ENCODE measurements at places on chromosomes 5 and 9. TPM values are rescaled to one million over a fixed set of nuclear protein-coding genes. Genes with fewer than 3 reads are reported as not detected.

DNA sequence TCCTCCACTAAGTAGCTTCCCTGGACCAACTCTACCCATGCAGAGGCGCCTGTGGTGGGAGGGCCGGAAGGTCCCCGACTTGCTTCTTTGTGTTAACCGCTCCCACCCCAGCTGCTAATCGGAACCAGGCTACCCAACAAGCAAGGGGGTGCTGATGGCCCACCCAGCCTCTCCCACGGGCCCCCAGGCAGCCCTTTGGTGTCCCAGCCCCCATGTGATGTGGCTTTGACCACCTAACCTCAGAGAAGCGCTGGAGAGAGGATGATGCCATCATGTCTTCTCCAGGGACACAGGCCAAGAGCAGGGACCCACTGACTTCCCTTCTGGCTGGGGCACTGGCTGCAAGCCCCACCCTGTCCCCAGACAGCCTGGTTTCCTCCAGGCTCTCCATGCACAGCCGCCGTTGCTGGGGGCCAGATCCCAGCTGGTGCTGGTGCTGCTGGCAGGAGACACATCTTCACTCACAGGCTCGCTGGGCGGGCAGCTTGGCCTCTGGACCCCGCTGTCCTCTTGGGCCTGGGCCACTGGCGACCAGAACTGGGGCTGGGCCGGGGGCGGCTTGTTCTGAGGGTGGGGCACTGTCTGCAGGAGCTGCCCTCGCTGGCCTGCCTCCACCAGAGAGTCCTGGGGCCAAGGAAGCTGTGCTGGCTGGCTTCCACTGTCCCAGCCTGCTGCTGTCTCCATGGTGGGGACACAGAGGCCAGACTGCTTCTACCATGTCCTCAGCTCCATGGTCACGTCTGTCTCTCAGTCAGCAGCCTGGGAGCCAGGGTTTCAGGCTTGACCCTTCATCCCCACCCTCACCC, 27.8 kb downstream of the LAMC3 start:
- no peak for DNase-seq

DNA sequence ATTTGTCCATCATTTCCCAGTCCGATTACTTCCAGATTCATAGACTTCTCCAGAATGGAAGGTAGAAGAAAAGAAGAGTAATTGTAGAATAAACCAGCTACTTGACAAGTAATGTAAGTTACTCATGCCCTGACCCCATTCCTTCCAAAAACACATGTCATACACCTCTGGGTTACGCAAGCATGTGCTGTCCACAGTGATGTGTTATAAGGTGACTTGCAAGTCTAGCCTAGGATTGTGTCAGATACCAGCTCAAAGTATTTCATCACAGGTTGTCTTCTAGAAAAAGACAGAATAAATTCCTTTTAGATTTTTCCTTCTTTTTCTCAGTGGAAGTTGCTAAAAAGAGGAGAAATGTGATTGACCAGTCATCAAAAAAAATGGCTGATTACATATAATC, 8.0 kb upstream of the TLR4 start:
- no peak for DNase-seq

- no peak for DNase-seq
These were observed 246.8 kb downstream of the NSG2 start for GRCh38 chr5:174292348-174292747.

- DNase-seq, result no peak
These were observed 295.7 kb downstream of the MED10 start for GRCh38 chr5:6082685-6083084.

IFNA14 gene
- not detected for total RNA-seq

CDX1 gene
- total RNA-seq, result not detected

C9orf43 gene
- 0.28 TPM for total RNA-seq

OMD gene
- total RNA-seq, result not detected

DNA sequence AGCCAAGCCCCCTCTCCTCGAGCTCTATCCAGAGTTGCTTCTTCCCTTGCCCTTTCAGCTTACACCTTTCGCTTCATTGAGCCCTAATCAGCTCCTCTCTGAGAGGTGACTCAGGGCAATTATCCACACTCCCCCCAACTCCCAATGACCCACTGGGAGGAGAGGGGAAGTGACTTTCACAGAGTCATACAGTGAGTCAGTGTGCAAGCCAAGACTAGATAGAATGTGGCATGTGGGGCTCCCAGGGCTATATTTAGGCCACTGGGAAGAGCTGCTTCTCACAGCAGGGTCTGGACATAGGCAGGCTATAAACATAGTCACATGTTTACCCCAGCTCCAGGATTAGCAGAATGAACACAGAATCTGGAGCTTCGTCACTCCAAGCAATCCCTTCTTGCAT, 57.4 kb downstream of the NRG2 start:
- DNase-seq, result no peak

DNA sequence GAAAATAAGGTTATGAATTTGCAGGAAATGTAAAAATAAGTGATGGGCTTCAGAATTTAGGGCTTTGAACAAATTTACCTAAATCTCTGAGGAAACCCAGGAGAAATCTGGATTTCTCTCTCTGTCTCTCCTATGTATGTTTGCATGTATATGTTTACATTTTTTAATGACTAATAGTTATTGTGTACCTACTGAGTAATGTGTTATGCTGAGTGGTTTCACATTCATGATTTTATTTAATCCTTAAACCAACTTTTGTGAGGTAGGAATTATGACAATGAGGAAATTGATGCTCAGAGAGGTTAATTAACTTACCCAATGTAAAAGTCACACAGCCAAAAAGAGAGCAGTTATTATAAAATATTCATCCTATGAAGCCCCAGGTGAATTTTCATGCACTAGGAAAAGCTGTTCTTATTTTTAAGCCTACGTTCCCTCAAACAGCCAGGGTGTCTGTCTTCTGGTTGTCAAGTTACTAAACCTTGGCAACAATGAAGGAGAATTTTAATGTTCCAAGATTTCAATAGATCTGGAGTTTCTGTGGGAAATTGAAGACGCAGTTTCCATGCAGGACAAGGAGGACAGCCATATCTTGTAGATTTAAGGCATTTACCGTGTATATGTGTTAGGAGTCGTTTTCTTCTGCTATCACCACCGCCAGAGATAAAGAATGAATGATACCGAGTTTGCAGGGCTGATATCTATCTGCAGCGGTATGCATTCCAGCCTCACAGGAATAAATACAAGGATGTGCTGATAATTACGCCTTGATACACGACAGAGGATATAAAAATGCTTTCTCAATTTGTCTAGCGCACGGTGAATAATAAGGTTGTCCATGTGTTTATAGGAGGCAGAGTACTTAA, 484.8 kb downstream of the ZSWIM6 start:
- no peak for DNase-seq

SLC36A3 gene
- not detected for total RNA-seq

DNA sequence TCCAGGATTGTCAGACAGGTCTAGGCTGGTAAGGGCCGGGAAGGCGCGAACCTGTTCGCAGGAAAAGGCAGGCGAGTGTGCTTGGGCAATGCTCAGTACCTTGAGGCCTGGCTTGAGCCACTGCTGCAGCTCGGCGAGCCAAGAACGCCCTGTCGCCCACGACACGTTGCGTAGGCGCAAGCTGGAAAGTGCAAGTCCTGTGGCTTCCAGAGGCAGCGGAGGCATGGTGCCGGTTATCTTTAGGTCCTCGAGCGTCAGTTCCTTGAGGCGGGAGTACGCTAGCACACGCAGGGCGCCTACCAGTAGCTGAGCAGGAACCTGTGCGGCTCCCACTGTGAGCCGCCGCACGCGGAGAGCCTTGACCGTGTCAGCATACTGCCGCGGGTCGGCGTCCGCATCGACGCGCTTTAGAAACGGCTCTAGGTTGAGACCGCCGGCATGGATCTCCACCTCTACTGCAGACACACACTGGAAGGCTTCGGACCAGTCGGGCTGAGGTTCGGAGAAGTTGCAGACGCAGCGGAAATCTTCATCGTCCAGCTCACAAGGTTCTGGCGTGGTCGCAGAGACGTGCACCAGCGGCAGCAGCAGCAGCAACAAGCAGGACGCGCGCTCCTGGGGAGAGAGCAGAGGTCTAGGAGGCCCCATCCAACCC, 482 bp downstream of the CD14 start:
- DNase-seq, result peak; percentile 42

DNA sequence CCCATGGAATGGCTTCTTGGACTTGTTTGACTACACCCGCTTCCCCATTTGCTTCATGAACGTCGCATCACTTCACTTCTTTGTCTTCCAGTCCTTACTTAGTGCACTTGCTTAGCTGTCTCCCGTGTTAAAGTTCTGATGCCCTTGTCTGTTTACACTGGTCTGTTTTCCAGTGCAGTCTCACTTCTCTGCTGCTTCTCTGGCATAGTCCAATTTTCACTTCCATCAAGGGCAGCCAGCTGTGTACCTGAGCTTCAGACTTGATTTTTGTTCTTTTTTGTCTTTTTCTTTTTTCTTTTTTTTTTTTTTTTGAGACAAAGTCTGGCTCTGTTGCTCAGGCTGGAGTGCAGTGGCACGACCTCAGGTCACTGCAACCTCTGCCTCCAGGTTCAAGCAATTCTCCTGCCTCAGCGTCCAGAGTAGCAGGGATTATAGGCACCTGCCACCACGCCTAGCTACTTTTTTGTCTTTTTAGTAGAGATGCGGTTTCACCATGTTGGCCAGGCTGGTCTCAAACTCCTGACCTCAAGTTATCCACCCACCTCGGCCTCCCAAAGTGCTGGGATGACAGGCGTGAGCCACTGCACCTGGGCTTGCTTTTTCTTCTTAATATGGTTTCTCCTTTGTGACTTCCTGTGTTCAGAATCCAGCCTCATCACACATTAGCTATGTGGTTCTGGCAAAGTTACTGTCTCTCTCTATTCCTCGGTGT, 75.4 kb downstream of the LRRC70 start:
- no peak for DNase-seq

SOX30 gene
- 0.44 TPM for total RNA-seq

GRCh38 chr5:38060354-38060753, 198.0 kb upstream of the EGFLAM start:
- DNase-seq, result no peak

DNA sequence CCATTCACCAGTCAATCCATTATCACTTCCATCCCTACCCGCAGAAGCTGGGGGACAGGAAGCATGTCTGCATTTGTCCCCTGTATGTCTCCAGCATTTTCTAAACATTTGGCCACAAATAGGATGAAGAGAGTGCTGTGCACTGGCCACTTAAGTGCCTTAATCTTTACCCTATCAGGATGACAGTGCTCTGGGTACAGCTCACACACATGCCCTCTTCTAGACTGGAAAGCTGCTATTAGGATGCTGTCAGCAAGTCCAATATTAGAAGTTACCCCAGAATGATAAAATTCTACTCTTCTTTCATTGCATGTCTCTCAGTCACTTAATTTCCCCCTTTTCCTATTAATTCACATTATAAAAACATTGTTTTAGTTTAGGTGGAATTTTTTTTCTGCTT, 168.4 kb downstream of the RASEF start:
- DNase-seq, result no peak

SHOC1 gene
- not detected for total RNA-seq

GRCh38 chr5:74952406-74952805, 86.2 kb upstream of the FAM169A start:
- no peak for DNase-seq
